ENCODE measurements at places on chromosomes 16 and 17.

DNA sequence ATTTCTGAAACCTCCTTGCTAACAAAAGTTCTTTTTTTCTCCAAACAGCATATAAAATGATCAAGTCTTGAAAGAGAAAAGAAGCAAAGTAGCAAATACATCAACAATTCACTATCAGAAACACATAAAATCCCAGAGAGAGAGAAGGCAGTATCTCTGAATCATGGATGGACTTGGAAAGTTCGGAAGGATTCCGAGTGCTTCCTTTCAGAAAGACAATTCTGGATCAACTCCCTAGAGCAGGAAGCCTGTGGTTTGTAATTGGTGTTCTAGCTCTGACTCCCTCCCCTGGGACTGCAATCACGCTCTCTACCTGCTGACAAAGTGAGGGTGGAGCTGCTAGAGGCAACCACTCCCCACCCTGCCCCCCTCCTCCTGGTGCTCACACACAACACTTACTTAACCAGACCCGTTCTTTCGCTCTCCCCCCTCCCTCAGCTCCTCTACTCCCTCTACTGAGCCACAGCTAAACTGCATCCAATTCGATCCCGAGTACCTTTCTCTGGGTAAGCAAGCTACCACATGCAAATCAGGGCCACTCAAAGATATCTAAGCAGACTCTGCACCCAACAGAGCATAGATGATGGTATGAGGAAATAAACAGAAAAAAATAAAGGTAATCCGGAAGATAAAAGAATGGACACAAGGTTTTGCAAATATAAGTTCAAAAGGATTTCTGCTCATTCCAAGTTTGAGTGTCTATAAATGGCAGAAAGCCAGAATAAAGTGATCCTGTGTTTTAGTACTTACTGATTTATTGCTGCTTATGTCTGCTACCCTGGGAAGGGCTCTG, at the start of gene RNF43:
RNF43 (minus strand) TSS at position 235 of the 793 bp plus-strand sequence. CDS start 1,957 bp downstream, outside the sequence.
- peak; percentile 80 for DNase-seq

- no peak for DNase-seq
These were observed 1.8 kb upstream of the DLX4 start for GRCh38 chr17:49967205-49967604.

DNA sequence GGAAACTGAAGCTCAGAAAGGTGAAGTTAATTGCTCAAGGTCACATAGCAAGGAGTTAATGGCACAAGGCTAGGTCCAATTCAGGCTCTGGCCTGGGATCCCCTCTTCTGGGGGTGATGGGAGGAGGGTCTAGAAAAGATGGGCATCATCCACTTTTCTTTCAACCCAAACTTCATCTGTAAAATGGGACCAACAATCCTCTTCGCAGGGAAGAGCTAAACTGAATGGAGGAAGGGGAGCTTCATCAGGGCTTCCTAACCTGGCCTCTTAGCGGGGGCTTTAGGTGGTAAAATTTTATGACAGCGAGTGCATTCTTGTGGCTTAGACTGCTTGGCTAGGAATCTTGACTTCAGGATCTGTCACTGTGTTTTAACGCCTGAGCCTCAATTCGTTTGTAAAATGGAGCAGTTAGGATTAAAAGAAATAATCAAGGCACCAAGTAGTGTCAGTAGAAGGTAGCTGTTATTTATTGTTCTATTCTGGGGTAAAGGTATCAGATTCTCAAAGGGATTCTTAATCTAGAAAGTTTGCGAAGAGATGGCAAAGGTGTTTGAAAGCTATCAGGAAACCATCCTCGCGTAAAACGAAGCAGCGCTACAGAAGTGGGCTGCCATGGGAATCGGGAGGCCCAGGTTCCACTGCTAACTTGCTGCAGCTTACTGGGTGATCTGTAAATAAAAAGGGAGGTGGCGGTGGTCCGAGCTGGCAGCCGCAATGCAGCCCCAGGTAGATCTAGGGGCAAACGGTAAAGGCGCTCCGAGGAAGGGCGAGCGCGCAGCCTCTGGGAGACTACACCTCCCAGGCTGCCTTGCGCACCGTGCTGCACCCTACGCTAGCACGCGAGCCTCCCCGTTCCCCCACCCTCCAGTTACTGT, 1.5 kb upstream of the SRCAP start:
- peak; percentile 79 for DNase-seq

DNA sequence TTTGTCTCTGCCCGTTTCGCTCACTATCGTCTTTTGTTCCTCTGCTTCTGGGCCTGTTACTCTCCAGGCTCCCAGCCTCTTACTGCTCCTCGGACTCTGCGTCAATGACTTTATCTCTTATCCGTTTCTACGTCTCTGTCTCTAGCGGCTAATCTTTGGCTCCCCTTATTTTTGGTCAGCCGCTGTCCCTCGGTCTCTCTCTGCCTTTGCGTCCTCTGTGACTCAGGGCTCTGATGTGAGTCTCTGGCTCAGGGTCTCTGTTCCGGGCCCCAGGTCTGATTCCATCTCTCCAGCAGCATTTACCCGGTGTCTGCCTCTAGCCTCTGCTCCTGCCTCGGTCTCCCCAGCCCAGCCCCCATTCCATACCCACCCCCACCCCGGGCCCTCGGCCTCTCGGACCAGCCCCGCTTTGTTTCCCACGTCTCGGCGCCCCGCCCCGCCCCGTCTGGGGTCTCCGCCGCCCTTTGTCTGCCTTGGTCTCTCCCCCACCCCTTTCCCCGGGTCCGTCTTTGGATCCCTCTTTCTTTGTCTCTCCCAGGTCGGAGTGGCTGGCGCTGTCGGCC, 547 bp upstream of the ZNF48 start:
- no peak for DNase-seq

DNA sequence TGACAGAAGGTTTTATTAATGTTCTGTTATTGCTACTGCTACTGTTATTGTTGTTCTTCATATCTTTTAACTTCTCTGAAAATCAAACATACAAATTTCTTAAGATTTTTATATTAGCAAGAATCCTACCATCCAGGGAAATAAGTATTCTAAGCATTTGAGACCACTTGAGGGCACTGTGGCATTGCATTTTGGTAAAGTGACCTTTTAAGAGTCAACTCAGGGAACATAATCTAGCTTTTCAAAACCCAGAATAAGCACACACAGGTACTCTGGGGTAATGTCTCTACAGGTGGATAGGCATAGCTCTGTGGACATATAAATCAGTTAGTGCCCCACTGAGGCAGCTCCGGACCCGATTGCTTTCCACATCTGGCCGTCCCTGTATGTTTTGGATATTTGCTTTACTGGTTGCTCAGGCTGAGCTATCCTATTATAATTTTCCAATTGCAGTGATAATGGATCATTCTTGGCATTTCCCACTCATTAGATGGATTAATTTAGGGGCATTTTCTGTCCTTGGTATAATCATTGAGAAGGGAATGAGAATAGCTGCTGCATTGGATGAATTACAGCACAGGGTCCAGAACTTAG, 1425.1 kb upstream of the CDH8 start:
- DNase-seq: no peak

- DNase-seq: no peak
These were observed 303.7 kb upstream of the TNRC6C start for GRCh38 chr17:77654850-77655249.

- no peak for DNase-seq
These were observed 1.6 kb downstream of the HEATR3 start for GRCh38 chr16:50067290-50067853.

DNA sequence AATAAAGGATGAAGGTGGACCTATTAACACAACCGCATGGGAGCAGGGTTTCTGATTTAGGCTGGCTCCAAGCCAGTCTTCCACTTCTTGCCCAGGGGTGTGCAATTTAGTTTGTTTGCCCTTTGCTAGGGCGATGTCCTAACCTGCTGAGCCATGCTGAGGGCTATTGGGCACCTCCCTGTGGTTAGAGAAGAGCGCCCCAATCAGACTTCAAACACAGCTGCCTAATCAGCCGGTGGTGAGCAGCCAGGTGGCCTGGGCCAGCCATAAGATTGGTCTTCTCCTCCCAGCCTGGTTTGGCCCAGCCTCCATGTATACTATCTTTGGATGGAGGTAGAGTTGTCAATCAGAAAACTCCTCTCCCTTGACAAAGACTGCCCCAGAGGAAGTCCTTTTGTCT, 15.7 kb downstream of the TMEM94 start:
- DNase-seq: no peak

- DNase-seq: no peak
These were observed 88.8 kb downstream of the LITAF start for GRCh38 chr16:11497851-11498289.

- DNase-seq: no peak
These were observed 6.0 kb upstream of the PRPF8 start for GRCh38 chr17:1690544-1691221.

DNA sequence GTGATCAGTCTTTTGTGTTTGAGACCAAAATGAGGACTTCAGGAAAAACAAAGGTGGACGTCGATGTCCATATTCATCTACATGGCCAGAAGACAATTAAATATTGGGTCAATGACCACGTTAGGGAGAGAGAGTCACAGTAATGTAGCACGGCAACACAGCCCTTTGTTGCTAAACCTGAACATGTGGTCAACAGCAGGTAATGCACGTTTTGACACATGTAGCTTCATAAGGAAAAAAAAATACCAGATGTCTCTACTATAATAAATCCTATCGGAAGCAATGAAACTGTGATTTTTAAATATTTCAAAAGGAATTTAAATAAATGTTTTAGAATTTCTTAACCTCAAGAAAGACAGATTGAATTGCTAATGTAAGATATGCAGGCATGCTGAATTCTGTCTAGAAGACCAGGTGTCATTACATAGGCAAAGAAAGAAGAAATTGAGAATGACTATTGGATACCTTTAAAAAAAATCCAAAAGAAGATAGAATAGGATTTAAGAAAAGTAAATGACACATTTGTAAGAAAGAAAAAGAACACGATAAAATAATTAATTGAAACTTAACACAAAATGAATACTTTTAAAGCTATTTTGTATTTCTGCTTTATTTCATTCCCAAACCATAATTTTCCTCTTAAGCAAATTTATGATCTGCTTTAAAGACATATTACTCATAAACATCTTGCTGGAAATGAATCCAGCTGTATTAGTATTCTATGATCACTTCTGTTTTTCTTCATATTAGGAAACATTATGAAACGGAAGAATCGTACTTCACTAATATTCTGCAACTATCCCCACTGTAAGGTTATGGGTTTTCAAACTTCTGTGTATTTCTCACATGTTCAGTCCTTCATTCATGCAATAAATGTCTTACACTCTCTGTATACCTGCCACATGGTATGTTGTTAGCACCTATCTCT, 30.1 kb downstream of the ABCA8 start:
- no peak for DNase-seq

GRCh38 chr16:84308120-84308519, 13.4 kb downstream of the WFDC1 start:
- no peak for DNase-seq

- no peak for DNase-seq
These were observed 12.9 kb downstream of the TRIM37 start for GRCh38 chr17:59093702-59094231.

DNA sequence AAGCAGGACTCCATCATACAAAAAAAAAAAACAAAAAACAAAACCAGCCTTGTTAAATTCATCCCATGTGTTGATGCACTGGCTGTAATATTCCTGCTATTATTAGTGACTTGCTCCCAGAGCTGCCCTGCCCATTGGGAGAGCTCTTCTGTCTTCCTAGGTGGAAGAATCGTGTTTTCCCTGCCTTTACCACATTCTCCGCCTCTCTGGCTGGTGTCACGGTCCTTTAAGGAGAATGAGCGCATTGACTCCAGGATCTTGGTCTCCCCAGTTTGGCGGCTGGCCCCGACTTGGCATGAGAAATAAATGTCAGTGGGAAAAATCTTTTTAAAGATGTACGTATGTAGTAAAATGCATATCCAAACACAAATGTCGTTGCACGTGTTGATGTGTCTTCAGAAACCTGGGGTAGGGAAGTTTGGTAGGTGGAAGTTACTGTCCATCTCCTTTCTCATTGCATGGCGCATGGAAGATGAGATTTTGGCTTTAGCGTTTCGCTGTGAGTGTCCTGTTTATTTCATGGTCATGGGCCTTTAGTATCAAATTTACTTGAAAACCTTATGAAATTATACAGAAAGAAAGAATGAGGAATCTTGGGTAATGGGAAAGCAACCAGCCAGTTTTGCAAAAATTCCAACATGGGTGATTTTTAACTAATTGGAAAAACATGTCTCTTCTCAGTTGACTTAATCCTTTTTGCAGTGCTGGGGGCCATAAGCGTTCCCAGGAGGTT, 15.5 kb downstream of the RMI2 start:
- no peak for DNase-seq

DNA sequence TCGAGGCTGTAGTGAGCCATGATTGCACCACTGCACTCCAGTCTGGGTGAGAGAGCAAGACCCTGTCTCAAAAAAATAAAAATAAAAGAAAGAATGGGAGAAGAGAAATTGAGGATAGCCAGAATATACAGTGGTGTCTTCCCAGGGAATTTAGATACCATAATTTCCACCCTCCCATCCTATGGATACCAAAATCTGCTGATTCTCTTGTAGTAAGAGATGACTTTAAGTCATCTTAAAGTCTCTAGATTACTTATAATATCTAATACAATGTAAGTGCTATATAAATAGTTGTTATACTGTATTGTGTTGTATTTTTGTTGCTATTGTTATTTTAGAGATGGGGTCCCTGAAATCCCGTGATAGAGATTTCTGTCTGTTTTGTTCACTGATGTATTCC, 1.5 kb upstream of the ERAL1 start:
- no peak for DNase-seq

- DNase-seq: no peak
These were observed 2.4 kb downstream of the ABAT start for GRCh38 chr16:8676737-8677375.

DNA sequence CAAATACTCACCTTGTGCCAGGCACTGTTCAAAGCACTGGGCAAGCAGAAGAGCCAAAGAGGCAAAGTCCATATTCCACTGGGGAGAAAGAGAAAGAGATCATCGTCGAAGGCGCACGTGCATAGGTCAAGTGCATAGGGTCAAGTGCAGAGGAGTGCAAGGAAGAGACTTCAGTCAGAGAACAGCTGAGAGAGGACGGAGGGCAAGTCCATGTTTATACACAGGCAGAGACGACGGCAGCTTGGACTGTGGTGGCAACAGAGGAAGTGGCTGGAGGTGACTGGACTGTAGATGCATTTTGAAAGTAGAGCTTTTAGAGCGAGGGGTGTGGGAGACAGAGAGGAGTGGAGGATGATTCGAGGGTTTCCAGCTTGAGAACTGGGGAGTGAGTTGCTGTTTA, 74.7 kb upstream of the SDK2 start:
- no peak for DNase-seq

- DNase-seq: no peak
These were observed 8.1 kb downstream of the SERPINF1 start for GRCh38 chr17:1769822-1770477.

- no peak for DNase-seq
These were observed 139.4 kb downstream of the ZFHX3 start for GRCh38 chr16:72908362-72909167.

DNA sequence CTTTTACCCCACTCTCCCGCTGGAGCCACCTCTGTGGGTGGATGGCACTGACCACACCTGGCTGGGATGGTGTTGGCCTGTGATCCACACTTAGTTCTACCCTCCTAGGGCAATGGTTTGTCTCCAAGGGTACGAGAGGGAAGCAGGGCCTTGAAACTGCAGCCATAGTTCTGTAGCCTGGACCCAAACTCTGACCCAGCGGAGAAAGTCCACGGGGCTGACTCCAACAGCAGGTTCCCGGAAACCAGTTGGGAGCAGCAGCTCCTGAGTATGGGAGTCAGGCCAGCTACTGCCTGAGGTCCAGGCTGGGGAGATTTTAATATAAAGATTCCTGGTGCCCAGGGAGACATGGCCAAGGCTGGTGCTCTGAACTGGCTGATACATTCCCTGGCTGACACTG, 23.6 kb upstream of the MTSS2 start:
- DNase-seq: no peak

GRCh38 chr17:79630126-79630525, 19.3 kb upstream of the RBFOX3 start:
- no peak for DNase-seq

GRCh38 chr17:16878606-16879005, 93.3 kb downstream of the TNFRSF13B start:
- DNase-seq: no peak
